ENCODE measurements at places on chromosomes 5 and 9.
A peak's percentile ranks its signal among the peaks of the same experiment; 100 is the strongest.

DNA sequence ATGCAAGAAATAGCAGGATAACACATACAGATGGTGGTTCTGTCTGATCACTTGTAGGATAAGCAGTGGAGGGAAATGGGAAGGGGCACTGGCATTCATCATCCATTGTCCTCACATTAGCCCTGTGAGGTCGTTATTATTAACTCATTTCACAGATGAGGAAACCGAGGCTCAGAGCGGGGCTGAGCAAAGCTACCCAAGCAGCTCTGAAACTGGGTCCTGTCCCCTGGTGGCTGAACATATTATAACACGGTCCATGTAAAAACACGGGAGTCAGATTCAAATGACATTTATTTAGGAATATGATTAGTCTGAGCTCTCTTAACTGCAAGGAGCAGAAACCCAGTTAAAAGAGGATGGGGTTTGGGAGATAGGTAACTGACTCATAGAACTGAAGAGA is 43.1 kb downstream of the HRH2 start:
- H3K4me1 ChIP-seq: no peaks in the 10 kb centered on the region
- H3K27ac ChIP-seq: no peak overlapping the region
- no peak for DNase-seq
- H3K36me3 ChIP-seq: no peaks in the 10 kb centered on the region

DNA sequence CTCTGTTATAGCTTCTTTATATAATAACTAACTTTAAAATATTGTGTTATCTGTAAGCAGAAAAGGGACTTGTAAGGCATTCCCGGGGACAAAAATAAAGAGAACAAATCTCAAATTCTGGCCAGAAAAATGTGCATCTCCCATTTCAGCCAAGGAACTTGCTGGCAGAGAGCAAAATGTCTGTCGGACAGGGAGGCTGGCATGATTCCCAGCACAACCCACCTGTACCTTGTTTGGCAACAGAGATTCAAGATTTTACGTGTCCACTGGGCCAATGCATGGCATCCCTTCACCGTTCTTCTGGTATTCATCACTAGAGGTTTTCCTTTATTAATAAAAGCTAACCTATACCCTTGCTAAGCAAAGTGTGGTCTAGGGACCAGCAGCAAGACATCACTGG is 566.6 kb downstream of the PSAT1 start:
- H3K4me1 ChIP-seq: peaks cover 9% of the 10 kb centered on the region
- H3K4me3 ChIP-seq: no peak overlapping the region
- H3K36me3 ChIP-seq: no peaks in the 10 kb centered on the region

GRCh38 chr9:8301296-8301695 is 501.7 kb upstream of the DMAC1 start:
- no peak overlapping the region for H3K4me3 ChIP-seq
- no peaks in the 10 kb centered on the region for H3K36me3 ChIP-seq
- H3K27me3 ChIP-seq: no peaks in the 10 kb centered on the region
- no peak overlapping the region for H3K27ac ChIP-seq

DNA sequence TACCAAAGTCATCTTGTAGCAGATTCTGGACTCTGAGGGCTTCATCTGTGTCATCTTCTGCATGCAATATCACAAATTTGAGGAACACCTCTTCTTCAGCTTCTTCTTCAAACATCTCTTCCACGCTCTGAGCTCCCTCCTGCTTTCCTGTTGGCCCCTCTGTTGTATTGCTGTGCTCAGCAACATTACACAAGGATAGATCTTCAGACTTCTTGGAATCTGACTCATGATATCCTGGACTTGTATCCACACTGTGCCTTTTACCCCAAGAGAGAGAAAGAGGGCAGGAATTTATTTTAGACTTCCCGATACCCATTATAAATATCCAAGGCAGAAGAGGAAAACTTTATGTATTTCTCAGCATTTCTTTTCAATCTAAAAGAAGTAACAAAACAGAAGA is 21.3 kb downstream of the TICAM2 start:
- H3K4me1 ChIP-seq: peaks cover 51% of the 10 kb centered on the region
- H3K36me3 ChIP-seq: peaks cover 17% of the 10 kb centered on the region
- H3K27ac ChIP-seq: peak overlapping the region; percentile 44
- DNase-seq: no peak
- H3K27me3 ChIP-seq: no peaks in the 10 kb centered on the region
- H3K4me3 ChIP-seq: no peak overlapping the region

DNA sequence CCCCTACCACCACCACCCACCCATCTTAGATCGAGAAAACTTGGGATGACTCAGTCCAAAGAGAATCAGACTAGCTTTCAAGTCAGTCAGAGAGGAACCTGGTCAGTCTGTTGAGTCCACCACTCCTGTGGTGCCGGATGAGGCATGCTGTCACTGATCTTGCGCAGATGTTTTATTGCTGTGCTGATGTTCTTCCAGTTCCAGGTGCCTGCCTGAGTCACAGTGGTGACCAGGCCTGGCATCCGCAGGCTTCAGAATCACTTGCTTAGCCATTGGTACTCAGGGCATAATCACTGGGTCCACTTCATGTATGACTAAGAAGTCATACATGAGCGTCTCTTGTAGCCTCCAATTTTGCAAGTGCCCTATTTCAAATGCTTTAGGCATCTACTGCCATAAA is 114.1 kb downstream of the MUSK start:
- H3K4me3 ChIP-seq: no peak overlapping the region
- DNase-seq: no peak
- H3K36me3 ChIP-seq: no peaks in the 10 kb centered on the region
- peaks cover 6% of the 10 kb centered on the region for H3K27me3 ChIP-seq
- H3K4me1 ChIP-seq: no peaks in the 10 kb centered on the region
- H3K27ac ChIP-seq: no peak overlapping the region

- H3K4me1 ChIP-seq: no peaks in the 10 kb centered on the region
- H3K27ac ChIP-seq: no peak overlapping the region
- no peaks in the 10 kb centered on the region for H3K36me3 ChIP-seq
- no peak for DNase-seq
Observed at GRCh38 chr5:135887881-135888614, 7.6 kb downstream of the IL9 start.

Measured in stimulated activated naive B cell treated with anti-CD40 and anti-IgM and Interleukin-4, amounts not matched to agents 10 μg/mL and 1 μg/mL and 100 μg/mL, for 72 hours (primary cell).